Activated T-cell treated with anti-CD3 and anti-CD28 coated beads, Interleukin-2, amount 50 U/mL, for 4 hours (primary cell): ENCODE measurements at places on chromosomes 16 and 17.

- no peak for DNase-seq
These were observed 218 bp downstream of the TNRC6C start for GRCh38 chr17:77958716-77959125.

- DNase-seq: no peak
These were observed 29.0 kb upstream of the KPNB1 start for GRCh38 chr17:47620503-47621245.

GRCh38 chr17:73603971-73604370 lies 40.3 kb downstream of the SDK2 start:
- no peak for DNase-seq

- peak; percentile 32 for DNase-seq
These were observed 1.1 kb downstream of the VAT1 start for GRCh38 chr17:43020789-43021740.

- peak; percentile 54 for DNase-seq
These were observed 11.1 kb upstream of the CHMP6 start for GRCh38 chr17:80980397-80981061.

DNA sequence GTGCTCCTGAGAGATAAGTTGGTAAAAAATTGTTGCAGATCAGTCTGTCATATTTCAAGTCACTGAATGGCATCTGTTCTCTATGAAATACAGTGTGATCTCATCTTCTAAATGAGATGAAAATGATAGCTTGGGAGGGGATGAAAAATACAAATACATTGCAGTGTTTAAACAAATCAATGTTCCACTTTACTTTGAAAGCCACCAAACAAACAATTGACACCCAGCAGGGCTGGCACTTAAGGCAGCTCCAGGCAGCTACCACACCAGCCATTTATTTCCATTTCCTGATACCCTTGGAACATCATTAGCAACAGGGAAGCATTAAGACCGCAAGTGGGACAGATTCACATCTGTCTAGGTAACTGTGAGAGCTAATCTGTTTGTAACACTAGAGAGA lies 827.6 kb upstream of the KIF2B start:
- DNase-seq: no peak

- DNase-seq: no peak
These were observed 86.8 kb downstream of the NTN1 start for GRCh38 chr17:9108146-9108545.

DNA sequence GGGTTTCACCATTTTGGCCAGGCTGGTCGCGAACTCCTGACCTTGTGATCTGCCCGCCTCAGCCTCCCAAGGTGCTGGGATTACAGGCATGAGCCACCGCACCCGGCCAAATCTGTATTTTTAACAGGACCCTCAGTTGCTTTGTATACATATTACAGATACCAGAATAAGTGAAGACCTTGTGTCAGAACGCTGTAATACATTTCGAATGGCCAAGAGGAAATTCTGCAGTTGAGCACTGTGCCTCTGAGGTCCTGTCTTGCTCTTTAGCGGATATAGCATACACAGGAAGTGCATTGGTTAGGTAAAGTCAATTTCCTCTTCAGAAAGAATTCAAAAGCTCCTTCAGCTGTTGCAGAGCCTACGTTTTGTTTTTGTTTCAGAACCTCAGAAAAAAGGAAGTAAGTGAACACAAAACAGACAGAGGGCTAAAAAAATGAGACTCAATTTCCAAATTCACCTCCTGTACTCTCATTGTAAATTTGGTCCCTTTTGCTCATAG lies 15.7 kb downstream of the CRLF3 start:
- DNase-seq: peak; percentile 12

DNA sequence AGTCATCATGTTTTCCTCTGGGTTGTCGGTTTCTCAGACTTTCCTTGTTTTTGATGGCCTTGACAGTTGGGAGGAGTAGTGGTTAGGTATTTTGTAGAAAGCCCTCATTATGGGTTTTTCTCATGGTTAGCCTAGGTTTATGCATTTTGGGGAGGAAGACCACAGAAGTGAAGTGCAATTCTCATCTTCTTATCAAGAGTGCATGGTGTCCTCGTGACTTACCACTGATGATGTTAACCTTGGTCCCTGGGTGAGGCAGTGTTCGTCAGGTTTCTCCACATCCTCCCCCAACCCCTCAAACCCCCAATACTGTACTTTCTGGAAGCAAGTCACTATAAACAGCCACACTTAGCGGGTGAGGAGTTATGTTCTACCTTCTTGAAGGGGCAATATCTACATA lies 42.3 kb downstream of the BPTF start:
- DNase-seq: no peak

GRCh38 chr16:69626256-69626655 lies 60.5 kb downstream of the NFAT5 start:
- DNase-seq: no peak

GRCh38 chr16:66026211-66026610 lies 340.3 kb upstream of the CDH5 start:
- DNase-seq: no peak

- DNase-seq: no peak
These were observed 16.8 kb upstream of the TVP23A start for GRCh38 chr16:10835281-10835931.

DNA sequence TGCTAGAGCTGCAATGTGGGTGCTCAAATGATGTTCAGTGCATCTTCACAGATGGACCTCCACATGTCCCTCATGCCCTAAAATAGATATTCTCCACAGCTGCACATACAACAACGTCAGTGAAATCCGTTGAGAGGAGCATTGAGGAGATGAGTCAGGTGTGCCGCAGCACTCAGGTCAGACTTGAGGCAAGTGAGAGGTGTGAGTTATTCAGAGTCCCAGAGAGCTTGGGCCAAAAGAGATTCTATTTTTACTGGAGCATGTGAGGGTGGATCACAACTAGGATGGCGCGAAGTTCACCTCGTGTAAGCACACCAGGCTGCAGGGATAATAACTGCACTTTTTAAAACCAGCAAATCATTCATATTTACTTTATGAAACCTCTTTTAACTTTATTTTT lies 645.3 kb downstream of the MAF start:
- DNase-seq: no peak

DNA sequence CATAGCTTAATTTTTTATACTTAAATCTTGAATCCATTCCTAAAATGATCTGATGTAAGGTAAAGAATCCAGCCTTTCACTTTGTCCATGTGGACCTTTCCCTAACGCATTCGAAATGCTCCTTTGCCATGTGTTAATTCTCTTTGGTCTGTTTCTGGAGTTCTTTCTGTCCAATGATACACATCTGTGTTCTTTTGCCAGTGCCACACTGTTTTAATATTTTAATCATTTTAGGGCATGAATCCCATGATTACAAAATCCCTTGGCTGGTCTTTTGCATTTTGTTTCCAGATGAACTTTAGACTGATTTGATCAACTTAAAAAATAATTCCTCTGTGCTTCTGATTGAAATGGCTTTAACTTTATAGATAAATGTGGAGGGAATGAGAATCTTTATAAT lies 74.1 kb downstream of the NTN1 start:
- no peak for DNase-seq

DNA sequence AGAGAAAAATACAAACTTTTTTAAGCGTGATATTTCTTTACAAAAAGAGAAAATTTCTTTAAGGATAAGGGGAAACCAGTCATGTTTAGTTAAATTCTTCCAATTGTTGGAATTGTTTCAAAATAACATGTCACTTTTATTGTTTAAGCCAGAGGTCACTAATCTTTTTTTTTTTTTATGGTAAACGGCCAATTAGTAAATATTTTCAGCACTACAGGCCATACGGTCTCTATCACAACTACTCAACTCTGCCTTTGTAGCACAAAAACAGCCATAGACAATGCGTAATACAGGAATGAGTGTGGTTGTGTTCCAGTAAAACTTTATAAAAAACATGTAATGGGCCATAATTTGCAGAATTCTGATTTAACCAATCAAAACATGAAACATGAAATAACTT lies 401.4 kb downstream of the GRIN2A start:
- DNase-seq: no peak

GRCh38 chr17:40071313-40072039 lies 8.7 kb downstream of the THRA start:
- no peak for DNase-seq

GRCh38 chr17:21171309-21171922 lies 42.5 kb downstream of the TMEM11 start:
- DNase-seq: no peak

GRCh38 chr17:36674278-36674650 lies 72.9 kb downstream of the MRM1 start:
- DNase-seq: peak; percentile 17

DNA sequence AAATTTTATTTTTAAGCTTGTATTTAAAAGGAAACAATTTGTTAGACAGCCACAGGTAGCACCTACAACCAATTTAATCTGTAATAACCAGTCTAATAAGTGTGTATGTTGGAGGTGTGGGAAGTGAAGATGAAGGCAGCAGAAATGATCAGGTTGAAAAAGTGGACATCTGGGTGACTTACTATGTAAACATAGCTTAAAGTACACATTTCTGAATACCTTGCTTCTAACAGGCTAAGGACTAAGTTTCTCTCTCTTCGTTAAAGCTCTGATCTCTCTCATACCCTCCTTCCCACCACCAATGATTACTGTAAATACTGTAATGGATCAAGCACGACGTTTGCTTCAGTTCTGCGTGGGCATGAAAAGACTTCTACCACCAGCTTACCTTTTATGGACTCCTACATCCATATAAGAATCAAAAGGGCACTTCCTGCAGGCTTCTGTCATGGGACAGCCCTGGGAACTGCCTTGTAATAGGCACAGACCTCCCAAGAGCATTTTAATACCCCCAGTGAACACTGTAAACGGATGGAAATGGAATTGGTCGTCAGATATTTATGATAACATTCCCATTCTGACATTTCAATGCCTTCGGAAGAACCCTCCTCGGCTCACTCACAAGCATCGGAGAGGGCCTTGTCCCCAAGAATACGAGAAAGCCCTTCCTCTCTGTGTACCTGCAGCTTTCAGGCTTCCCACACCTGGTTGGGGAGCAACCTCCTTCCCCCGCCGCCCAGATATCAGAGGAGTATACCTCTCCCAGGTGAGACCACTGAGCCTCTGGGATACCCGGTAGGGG lies 700 bp downstream of the CCDC43 start:
- no peak for DNase-seq

- DNase-seq: no peak
These were observed 34.8 kb upstream of the PEMT start for GRCh38 chr17:17626151-17626805.

DNA sequence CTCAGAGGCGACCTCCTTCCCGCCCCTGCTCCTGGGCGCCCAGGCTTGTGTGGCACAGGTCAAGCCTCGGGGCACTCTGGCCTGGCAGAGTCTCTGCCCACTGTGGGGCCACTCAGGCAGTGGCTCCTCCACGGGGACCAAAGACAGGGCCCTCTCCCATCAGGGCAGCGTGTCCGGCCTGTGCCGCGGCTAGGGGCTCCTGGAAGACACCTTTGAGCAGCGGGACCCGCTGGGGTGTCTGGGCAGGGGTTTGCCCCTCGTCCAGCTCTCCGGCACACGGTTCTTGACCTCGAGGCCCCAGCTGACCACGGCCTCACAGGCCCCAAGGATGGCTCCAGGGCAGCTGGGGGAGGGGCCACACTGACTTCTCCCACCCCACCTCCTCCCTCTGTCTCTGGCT lies 24.7 kb upstream of the SSTR5 start:
- DNase-seq: no peak

DNA sequence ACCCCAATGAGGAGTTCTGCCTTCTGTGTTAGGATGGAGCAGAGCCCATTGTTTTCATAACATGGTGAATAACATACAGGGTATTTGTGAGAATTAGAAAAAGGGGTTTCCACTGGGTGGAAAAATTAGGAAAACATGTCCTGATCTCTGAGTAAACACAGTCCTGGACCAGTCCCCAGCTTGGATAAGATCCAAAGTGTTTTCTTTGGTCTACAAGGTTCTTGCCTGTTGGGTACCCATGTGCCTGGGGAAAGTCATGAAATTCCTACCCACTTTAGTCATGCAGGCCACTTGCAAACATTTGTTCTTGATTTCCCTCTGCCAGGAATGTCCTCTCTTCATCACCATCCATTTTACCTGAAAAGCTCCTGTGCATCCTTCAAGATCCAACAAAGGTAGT lies 164.8 kb upstream of the DYNLRB2 start:
- DNase-seq: no peak

DNA sequence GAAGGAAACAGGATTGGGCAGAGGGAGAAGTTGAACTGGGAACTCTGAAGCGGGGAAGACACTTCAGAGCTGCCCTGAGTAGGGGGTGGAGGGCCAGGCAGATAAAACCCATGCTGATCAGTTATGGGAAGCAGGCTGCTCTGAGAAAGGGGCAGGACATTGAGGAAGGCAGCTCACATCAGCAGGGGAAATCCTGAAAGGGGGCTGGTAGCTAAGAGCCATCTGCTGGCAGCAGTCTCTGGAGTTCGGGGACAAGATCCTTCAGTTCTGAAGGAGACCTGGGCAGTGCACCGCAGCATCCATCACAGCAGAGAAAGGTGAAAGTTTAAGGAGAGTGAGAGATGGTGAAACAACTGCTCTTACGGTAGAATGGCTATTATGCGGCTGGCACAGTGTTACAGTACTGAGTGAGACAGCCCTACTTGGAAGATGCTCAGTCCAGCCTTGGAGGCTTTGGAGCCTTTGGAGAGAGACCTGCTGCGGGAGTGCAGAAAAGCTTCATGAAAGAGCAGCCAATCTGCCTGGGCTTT lies 5.4 kb upstream of the KIF18B start:
- DNase-seq: no peak

- peak; percentile 84 for DNase-seq
These were observed 10.3 kb downstream of the ZNF771 start for GRCh38 chr16:30417529-30418349.

DNA sequence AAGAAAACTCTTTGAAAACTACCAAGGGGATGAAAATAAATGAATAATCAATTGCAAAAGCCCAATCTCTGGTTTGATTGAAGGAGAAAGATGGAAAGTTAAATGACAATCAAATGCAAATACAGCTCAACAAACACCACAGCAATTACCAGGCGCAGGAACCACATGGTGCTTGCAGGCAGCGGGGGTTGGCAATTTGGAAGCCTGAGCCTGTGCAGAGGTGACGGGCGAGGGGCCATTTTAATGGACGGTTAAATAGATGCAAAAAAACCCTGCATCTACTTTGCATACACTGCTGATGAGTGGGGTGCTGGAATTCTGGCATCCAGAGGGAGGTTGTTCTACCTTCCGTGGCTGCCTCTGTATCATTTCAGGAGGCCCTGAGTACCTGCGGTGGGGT lies 4.8 kb upstream of the SEZ6 start:
- DNase-seq: no peak

GRCh38 chr16:23629516-23629915 lies 11.6 kb downstream of the PALB2 start:
- DNase-seq: no peak
